ENCODE measurements at places on chromosomes 3 and 15. TPM values are rescaled to one million over a fixed set of nuclear protein-coding genes. Genes with fewer than 3 reads are reported as not detected.

GRCh38 chr15:32908135-32908801 lies 190.5 kb downstream of the GREM1 start:
- DNase-seq = no peak

DNA sequence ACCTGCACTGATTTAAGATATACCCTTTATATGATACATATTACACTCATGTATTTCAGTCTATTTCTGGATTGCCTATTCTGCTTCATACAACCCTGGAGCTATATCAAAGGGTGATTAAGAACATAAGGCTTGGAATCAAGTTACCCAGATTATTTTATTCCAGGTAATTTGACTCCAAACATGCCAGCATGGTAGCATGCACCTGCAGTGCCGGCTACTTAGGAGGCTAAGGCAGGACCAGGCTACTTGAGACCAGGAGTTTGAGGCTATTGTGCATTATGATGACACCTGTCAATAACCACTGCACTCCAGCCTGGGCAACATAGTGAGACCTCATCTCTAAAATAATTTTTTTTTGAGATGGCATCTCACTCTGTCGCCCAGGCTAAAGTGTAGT lies 50.4 kb upstream of the NEO1 start:
- DNase-seq = no peak

GRCh38 chr3:110414855-110415254 lies 656.8 kb upstream of the NECTIN3 start:
- DNase-seq = no peak

DNA sequence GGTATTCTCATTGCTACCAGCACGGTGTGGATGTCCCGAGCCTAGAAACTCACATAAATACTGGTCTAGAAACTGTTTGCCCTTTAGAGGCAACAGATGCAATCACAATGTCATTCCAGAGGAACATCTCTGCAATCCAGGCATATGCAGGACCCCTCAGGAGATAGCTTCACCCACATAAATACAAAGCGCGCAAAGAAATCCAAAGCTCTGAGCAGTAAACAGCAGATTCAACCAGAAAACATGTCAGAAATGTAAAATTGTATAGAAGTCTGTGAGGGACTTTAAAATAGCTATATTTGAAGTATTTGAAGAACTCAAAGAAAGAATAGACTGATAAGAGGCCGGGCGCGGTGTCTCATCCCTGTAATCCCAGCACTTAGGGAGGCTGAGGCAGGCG lies 291.7 kb downstream of the FAM43A start:
- no peak for DNase-seq

DNA sequence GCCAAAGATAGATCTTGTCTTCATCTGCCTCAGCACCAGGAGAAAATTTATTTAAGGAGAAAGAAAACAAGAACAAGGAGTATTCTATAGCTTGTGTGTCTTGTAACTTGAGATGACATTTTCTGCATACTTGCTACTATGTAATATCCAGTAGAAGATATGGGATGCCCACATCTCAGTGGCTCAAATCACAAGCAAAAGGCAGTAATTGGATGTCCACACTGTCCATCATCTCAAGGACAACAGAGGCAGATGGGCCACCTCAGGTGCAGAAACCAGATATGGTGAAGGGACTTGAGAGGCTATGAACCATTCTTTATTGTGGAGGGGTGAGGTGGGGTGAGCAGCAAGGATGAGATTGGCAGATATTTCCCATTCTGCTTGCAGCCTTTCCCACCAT lies 309.0 kb downstream of the GBE1 start:
- no peak for DNase-seq

DNA sequence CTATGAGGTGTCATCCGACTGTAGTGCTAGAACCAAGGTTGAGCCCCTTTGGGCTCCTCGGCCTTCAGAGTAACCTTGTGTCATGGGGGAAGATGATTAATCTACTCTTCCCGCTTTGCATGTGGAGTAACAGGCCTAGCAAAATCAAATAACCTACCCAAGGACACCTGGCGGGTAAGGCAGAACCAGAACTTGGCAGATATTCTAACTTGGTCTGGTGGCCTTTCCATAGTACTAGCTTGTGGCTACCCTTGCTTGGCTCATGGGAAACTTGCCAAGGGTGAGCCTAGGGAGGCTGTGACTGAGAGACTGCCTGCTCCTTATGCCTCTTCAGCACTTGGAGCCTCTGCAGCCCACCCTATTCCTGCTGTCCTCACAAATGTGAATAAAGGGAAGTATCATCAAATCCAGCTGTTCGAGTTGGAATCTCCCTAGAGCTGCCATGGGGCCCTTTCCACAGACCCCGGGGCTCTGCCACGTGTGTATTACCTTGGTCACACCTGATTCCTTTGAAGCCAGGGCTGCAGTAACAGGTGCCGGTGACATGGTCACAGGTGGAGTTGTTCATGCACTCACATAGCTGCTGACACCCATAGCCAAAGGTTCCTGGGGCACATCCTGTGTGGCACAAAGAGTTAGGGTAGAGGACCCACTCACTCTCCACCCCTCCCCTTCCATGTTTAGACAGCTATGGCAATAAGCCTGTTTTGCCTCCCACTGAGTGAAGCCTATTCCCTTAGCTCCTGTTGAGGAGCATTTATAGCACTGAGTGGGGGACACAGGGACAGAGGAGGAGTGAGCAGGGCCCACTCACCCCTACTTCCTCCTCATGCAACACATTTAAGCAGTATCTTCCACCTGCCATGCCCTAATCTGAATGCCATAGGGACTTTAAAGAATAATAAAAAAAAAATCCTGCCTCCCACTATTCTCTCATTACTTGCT lies 46.0 kb downstream of the RAB11A start:
- peak; percentile 54 for DNase-seq

DNA sequence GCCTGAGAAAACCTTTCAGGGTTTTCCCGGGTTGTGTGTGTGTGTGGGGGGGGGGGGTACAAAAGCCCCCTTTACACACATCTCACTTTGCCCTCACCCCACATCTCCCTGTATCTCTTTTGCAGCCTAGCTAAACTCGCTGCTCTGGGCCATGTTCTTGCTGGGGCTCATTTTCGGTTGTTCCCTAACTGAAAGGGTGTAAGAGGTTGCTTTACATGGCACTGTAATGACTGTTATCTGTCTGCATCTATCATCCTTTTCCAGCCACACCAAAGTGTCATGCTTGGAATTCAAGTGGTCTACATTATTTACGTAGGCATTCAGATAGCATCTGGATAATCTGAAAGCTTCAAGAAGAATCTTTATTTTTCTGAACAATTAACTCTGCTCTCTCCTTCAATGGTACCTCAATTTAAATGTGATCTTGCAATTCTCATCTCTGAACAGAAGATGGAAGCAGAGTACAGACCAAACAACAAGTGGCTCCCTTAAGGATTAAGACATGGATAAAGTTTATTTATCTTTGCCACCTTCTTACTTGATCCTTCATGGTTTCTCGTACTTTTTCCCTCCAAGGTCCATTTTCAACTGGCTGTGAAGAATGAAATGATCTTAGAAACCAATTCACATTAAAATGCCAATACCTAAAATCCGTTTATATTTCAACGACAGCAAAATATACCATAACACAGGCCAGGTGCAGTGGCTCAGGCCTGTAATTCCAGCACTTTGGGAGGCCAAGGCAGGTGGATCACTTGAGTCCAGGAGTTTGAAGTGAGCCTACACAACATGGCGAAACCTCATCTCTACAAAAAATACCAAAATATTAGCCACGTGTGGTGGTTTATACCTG lies 34.9 kb downstream of the DCLK3 start:
- peak; percentile 68 for DNase-seq

The GNB4 gene
- 54.4 TPM for total RNA-seq

The RGMA gene
- total RNA-seq = 2.6 TPM

- peak; percentile 15 for DNase-seq
These were observed 19.1 kb downstream of the TSEN2 start for GRCh38 chr3:12503126-12503957.

The FGD5 gene
- 0.58 TPM for total RNA-seq

- DNase-seq = no peak
These were observed 353.5 kb upstream of the IL12A start for GRCh38 chr3:159635047-159635641.

DNA sequence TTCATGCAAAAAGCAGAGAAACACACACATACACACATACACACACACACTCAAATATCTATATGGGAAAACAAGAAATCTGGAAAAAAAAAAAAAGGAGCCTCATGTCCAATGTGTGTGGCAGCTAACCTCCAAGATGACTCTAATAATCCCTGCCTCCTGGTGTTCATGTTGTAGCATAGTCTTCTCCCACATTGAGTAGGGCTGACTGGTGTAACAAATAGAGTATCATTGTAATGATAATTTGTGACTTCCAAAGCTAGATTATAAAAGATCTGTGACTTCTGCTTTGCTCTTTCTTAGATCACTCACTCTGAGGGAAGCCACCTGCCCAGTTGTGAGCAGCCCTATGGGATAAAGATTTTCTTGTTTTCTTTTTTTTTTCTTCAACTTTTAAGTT lies 130.9 kb upstream of the TNIK start:
- no peak for DNase-seq

- no peak for DNase-seq
These were observed 8.7 kb downstream of the DCUN1D1 start for GRCh38 chr3:182971637-182972036.

All from G401 (cell line).